Occipital lobe (tissue), 3 donors: ENCODE measurements at places on chromosomes 3 and 15. TPM values are rescaled to one million over a fixed set of nuclear protein-coding genes. Genes with fewer than 3 reads are reported as not detected.

- no peak for DNase-seq
Observed at GRCh38 chr3:25038271-25038670, 389.8 kb upstream of the RARB start.

DNA sequence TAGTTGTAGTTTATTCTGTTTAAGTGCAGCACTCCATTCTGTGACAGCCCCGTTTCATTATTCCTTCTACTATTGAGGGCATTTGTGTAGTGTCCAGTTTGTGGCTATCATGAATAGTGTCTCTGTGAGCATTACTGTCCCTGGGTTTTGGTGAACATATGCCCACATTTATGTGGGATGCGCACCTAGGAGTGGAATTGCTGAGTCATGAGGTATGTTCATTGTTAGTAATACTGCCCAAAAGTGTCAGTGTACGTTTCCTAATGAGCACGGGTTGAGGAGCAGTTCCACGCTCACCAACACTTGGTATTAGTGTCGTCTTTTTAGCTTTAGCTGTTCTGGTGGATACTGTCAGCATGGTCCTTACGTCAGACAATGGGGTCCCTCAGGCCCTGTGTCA, 131.8 kb downstream of the SLCO3A1 start:
- DNase-seq, result no peak

GRCh38 chr3:126538316-126538715, 14.4 kb downstream of the CHST13 start:
- DNase-seq, result no peak

- DNase-seq, result no peak
Observed at GRCh38 chr3:157300094-157300493, 136.6 kb upstream of the PTX3 start.

GRCh38 chr15:94250801-94251200, 19.4 kb downstream of the MCTP2 start:
- no peak for DNase-seq

- no peak for DNase-seq
Observed at GRCh38 chr15:65343374-65343981, 34.3 kb downstream of the IGDCC3 start.

- peak; percentile 66 for DNase-seq
Observed at GRCh38 chr3:131361464-131362421, 19.8 kb upstream of the NUDT16 start.

DNA sequence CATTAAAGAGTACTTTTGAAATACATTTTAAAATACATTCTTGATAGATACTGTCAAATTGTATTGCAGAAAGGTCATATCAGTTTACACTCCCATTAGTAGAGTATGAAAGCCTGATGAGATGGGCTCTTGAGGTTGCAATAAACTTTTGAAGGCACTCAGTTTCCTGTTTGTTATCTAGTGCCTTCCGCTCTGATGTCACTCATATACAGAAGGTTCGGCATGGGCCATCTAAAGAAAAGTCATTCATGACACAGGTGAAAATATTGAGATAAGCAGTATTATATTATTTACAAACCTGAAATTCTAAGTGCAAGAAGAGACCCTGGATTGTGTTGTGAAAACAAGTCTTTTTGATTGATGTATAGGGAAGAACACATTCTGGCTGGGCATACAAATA, 36.5 kb upstream of the DENND4A start:
- no peak for DNase-seq

DNA sequence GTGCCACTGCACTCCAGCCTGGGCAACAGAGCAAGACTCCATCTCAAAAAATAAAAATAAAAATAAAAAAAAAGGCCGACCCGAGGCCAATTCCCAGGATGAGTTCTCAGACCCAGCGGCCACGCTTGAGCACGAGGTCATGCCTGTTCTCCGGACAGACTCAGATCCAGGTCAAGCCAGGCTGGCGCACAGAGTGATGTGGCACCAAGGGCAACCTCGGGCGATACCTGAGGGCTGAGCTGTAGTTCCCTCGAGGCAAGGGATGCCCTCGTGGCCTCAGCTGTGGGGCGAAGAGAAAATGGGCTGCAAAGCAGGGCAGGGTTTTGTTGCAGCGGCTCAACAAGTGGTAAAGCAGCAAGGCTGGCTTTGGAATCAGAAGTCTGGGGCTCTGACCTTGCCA, 77.3 kb downstream of the C3orf70 start:
- no peak for DNase-seq

DNA sequence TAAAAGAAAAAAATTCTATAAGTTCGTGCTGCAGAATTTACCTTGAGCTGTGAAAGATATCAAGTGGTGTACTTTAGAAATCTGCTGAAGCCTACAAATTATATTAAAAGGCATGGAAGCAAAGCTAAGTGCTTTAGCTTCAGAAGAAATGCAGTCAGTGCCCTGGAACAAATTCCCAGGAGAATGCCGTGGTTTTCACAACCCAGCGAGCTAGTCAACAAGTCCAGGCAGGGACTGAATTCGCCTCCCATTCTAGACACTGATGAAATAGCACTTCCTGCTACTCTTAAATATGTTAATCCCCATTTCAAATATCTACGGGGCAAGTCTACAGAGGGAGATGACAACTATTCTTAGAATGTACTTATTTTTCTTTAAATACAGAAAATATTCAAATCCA, 326.4 kb upstream of the IGF1R start:
- no peak for DNase-seq

- no peak for DNase-seq
Observed at GRCh38 chr3:133940536-133940935, 44.9 kb upstream of the RAB6B start.

DNA sequence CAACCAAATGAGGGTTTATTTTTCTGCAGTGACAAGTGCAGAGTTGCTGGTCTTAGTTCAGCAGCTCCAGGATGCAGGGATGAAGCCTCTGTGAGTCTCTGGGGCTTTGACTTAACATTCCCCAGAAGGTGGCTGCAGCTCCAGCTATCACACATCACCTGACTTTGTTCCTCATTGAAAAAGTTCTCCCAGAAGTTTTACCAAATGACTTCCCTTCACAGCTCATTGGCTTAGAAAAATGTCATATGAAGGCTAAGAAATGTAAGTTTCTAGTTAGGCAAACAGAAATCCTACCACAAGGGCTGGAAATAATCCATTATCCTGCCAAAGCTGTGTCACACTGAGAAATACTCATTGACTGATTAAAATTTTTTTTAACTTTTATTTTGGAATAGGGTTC, 184.9 kb downstream of the MINAR1 start:
- DNase-seq, result no peak

- no peak for DNase-seq
Observed at GRCh38 chr3:195227871-195228270, 43.1 kb downstream of the XXYLT1 start.

- DNase-seq, result no peak
Observed at GRCh38 chr15:41978534-41978933, 6.2 kb upstream of the EHD4 start.

- no peak for DNase-seq
Observed at GRCh38 chr3:122235147-122235546, 51.7 kb downstream of the CASR start.

DNA sequence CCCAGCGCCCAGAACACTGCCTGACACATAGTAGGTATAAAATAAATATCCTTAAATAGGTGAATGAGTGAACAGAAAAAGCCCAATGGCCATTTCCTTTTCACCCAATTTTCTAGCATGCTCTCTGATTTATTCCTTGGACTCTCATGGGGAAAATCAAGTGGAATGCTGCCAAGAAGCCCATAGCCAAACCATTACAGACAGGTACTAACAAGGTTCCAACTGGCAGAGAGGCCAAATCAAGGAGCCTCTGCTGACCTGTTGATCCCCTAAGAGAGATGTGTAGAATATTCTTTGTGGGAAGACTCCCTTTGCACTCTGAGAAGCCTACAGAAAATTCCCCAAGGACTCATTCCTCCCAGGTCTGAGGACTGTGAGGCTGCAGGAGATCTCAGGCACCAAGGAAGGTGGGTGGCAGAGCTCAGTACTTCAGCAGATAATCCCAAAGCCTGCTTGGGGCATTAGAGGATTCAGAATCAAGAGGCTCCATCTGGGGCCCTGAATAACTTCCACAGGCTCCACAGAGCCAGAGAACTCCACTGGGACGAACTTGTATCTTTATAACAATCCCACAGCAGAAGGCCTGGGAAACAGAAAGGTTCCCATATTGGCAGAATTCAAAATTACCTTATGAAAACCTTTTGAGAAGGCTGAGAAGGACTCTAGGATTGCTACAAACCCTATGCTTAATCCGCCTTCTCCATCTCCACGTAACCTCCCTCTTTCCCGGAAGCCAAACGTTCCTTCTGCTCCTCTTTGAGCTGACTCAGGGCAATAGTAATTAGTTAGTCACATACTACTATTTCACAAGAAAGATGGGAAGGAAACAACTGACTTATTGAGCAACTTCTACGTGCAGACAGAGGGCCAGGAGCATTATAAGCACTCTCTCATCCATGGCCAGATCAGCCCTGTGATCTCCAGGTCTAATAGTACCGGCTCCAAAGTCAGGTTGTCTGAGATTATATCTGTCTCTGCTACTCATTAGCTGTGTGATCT, 34.5 kb downstream of the PRICKLE2 start:
- no peak for DNase-seq

The ELL3 gene
- 3.0 TPM for total RNA-seq

The PLA2G4E gene
- total RNA-seq, result not detected

The FAM240A gene
- not detected for total RNA-seq

The RAB6B gene
- 52.6 TPM for total RNA-seq

The HEMK1 gene
- total RNA-seq, result 6.9 TPM

The NTRK3 gene
- total RNA-seq, result 52.3 TPM

The HACL1 gene
- 38.4 TPM for total RNA-seq
